ENCODE measurements at places on chromosomes 2 and 18.
A peak's percentile ranks its signal among the peaks of the same experiment; 100 is the strongest.

DNA sequence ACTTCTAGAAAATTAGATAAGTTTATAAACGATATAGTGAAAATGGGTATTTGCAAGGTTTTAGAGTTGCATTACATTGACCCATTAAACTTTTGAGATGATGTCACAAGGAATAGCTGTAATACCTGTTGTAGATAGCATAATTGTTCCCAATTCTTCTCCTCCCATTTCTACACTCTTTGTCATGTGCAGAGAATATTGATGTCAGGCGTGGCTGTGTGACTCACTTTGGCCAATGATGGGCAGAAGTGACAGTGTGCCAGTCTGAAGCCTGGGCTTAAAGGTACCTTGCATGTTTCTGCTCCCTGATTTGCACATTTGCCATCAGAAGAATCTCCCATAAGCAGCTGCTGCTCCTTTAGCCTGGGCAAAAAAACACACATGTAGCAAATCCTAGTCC is 26.9 kb upstream of the CCBE1 start:
- no peak for DNase-seq

- DNase-seq = no peak
These were observed 158.8 kb downstream of the ESCO1 start for GRCh38 chr18:21441670-21442069.

DNA sequence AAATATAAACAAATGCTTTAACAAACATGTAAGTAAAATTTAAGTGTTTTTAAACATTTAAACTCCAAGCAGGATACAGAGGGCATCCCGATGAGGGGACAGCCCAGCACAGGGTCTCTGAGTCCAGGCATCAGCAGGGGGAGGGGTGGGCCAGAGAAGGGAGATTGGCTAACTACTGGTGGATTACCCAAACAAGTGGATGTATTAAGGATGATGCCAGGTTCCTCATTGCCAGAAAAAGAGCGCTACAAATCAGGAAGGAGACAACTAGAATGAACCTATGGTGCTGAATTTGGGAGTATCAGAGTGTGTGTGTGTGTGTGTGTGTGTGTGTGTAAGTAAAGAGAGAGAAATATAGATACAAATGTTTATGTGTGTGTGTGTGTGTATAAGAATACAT is 162.0 kb upstream of the RMP24 start:
- DNase-seq = peak; percentile 25

DNA sequence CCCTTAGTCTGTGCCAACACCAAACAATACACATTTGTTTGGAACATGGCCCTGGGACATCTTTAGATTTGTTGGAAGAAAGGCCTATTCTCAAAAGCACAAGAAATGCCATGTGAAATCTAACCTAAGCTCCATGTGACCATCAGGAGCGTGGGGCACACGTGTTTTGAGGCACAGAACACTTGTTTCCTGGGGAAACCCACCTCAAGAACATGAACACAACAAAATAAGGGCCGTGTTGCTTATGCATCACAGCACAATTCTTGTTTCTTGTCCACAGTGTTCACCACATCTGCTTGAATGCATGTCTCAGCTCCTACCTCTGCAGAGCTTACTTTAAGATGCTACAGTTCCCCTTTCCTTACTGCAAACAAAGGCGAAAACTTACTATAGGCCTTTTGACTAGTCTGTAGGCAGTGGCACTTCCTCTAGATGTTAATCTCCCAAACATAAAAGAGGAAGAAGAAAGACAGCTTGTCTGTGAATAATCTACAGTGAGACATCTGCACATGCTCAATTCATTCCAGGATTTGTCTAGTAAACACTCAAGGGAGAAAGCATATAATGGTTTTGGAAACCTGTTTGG is 165.0 kb downstream of the ANKRD44 start:
- peak; percentile 95 for DNase-seq

DNA sequence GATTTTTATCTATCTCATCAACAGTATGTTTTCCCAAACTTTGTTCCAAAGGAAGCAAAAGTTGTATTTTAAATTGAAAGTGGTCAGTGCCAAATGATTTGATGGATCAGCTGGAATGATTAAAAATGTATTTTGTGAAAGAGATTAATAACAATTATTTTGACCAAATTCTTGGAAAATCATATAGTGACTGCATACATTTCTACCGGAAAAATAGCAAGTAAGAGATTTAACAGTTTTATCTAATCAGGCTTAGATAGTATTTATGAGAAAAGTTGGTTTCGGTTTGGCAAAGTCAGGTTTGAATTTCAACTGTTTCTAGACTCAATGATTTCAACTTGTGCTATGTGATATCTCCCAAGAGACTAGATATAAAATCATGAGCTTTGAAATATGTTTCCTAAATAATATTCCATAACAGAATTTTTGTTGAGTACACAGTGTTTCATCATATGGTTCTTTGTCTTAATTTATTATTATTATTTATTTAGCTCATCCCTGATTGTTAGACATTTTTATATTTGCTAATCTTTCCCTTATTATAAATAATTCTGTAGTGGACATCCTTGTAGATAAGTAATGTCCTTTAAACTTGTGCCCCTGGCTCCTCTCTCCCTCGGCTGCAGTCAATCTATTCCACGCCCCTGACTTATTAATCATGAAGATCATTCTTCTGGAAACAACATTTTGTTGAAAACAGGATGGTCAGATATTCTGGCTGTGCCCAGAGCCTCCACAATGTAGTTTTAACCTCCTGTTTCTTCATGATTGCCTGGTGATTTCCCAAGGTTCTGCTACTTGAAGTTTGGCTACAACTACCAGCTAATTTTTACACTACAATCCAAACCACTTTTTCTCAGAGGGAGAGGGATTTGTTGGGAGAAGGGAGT is 520.7 kb upstream of the TCF4 start:
- no peak for DNase-seq

- DNase-seq = peak; percentile 87
These were observed 280 bp upstream of the CYP1B1 start for GRCh38 chr2:38076152-38076709.

GRCh38 chr18:57698571-57699276 is 77.1 kb upstream of the NARS1 start:
- DNase-seq = no peak

DNA sequence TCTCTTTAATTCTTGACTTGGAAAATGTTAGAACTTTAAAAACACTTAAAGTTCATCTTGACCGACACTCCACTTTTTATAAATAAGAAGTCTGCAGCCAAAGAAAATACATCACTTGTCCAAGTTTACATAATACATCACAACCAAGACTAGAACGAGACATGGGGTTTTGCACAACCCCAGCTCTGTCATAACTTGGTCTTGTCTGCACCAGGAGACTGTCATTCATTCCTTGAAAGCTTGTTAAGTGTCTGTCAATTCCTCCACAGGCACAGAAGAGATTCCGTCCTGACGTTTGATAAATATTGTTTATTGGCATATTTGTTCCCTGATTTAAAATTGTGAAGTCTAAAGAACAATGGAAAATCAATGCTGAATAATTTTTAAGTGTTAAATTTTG is 139.5 kb upstream of the SETBP1 start:
- no peak for DNase-seq

DNA sequence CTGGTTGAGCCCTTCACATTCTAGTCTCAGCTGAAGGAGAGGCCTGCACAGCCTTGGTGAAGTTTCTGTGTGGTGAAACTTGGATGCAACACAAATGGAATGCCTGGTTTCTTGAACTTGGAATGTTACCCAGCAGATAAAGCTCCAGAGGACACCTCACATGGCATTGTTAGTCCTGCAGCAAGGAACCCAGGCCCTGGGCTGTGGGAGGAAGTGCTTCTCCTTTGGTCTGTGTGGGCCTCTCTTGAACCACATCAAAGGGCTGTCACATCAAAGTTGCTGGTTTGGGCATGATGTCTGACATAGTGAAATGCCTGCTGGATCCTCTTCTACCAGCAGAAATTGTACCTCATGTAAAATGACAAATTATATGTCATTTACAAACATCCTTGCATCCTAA is 198.5 kb downstream of the FHOD3 start:
- DNase-seq = no peak

DNA sequence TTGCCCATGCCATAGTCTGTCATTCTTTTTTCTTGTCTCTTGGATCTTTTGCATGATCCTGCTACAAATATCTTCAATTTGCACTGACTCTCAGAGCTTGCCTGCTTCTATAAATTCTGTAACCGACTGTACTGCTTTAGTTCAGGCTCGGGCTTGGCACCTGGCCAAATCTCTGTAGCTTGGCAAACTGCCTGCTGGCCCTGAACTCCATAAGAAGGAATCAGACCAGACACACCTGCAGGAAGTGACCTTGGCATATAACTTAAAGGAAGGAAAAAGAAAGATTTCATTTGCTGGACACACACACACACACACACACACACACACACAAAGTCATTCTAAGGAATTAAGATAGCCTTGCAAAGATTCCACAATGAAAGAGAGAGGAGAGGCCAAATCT is 291.2 kb upstream of the DDX18 start:
- no peak for DNase-seq

DNA sequence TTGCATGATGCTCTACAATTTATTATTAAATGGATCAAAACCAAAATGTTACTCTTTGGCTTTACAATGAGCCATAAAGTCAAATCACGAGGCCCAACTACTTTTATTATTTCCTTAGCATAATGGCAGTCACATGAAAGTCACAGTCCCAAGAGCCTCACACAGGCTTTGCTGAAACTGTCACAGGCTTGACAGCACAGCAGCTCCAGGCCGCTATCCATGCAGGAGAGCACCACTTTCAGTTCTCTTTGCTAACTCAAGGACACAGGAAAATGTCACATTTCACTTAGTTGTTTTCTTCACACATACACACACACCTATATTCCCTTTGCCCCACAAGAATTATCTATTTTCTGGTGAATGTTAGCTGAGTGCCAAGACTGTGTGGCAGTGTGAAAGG is 11.1 kb upstream of the MSGN1 start:
- DNase-seq = peak; percentile 91

- DNase-seq = peak; percentile 84
These were observed 52.7 kb upstream of the CYP1B1 start for GRCh38 chr2:38128653-38129052.

GRCh38 chr2:31125918-31126695 is 12.1 kb downstream of the GALNT14 start:
- no peak for DNase-seq

DNA sequence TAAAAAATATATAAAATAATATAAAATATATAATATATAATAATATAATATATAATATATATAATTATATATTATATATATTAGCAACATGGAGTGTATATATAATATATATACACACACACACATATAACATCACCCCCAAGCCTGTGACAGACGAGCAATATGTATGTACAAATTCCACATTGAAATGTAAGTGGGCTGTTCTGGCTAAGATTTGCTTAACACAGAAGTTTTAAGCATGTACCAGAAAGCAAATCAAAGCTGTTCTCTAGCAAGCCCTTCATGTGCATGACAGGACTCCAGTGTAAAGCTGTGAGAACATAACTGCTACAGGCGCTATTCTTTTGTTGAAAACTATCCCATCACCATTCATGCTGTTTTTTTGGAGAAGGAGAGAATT is 261.7 kb upstream of the TNP1 start:
- no peak for DNase-seq
